ENCODE measurements at places on chromosomes 16 and 17.

GRCh38 chr17:27747462-27748359 lies 52.6 kb downstream of the NOS2 start:
- no peak for DNase-seq

GRCh38 chr16:80896776-80897175 lies 92.4 kb upstream of the CDYL2 start:
- DNase-seq: peak; percentile 24

DNA sequence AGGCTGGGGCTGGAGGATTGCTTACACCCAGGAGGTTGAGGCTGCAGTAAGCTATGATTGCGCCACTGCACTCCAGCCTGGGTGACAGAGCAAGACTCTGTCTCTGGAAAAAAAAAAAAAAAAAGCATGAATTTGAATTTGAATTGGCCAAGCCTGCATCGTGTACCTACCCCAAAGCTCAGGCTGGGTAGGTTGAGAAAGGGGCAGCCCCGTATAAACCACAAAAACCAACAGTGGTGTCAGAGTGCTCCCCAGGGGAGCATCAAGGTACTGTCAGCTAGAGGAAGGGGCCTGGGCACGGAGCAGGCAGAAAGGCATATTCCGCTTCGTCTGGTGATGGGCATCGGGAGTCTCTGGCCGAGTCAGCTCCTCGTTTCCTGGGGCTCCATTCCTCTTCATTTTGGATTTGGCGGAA lies 40.9 kb downstream of the RAP1GAP2 start:
- DNase-seq: no peak

DNA sequence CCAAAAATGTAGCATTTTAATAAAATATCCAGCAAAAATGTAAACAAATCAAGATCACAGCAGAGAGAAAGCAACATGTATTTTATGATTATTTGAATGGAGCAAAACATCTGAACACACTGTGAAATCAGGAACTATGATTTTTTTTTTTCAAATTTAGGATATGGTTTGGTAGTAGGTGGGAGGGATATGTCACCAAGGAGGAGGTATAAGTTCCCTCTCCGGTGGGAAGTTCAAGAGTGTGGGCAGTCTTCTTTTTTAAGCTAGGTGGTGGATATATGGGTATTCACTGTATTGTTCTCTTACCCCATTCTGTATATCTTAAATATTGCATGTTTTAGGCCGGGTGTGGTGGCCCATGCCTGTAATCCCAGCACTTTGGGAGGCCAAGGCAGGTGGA lies 10.2 kb downstream of the CDR2 start:
- no peak for DNase-seq

GRCh38 chr16:4938683-4939030 lies 1.7 kb upstream of the PPL start:
- DNase-seq: no peak

DNA sequence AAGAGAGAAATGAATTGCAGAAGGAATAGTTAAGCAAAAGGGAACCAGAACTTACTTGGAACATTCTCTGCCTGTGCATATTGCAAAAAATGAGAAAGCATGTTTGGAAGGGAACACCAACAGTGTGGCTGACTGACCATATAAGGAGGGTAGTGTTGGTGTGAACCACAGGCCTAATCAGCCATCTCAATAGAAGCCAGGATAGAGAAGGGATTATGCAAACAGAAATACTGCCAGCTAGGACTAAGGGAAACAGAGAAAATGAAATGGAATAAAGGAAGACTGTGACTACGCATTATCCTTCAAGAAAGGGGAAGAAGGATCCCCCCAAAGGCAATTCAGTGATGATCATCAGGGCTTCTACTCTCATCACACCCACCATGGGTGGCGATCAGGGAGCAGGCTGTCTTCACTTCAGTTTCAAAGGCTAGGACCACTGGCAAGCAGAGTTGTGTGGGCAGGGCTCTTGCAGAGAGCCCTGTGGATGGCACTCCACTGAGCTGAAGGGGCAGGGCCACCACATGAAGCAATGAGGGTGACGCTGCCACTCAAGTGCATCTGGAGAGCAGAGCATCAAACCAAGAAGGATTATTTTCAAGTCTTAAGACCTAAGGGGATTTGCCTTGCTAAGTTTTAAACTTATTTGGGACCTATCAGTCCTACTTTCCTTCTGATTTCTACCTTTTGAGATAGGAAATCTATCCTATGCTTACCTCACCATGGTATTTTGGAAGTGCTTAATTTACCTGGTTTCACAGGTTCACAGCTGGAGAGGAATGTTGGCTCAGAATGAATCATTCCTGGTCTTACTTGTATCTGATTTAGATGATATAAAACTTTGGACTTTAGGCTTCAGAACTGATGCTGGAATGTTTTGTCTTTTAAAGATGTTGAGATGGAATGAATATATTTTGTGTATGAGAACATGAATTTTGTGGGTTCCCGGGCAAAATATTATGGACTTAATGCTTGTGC lies 140.5 kb downstream of the SSH2 start:
- peak; percentile 26 for DNase-seq

DNA sequence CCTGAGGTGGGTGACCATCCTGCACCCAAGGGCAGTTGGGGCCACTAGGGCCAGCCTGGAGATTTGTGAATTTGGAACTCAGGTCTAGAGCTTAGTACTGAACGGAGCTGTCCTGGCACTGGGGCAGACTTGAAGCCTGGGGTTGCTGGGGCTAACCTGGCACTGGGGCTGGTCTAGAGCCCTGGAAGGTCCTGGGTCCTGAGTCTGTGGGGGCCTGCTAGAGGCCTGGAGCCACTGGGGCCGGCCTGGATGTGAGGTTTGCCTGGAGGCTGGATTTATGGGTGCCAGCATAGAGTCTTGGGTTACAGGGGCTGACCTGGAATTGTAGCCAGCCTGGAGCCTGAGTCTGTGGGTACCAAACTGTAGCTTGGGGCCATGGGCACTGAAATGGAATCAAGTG lies 1216.9 kb downstream of the CDH11 start:
- no peak for DNase-seq

GRCh38 chr17:46745376-46745775 lies 73.1 kb downstream of the WNT3 start:
- DNase-seq: no peak

- no peak for DNase-seq
These were observed 9.2 kb upstream of the NUDT16L1 start for GRCh38 chr16:4684058-4684715.

DNA sequence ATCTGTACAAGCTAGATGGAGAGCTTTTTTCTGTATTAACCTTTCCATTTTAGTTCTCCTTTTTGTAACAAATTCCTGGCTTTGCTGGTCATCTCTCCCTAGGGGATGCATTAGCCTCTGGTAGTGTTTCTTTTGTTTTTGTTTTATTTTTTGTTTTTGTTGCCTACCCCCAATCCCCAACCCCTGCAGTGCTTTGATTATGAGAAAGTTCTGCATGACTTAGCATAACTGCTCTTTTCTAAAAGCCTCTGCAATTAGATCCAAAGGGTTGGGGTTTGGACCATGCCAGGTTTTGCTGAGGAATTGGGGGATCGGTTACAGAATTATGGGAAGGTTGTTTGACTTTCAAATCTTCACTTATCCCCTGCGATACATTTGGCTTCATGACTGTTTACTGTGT lies 98.2 kb downstream of the ADAMTS18 start:
- no peak for DNase-seq

GRCh38 chr17:19646788-19647696 lies 1.5 kb upstream of the ALDH3A2 start:
- DNase-seq: no peak

GRCh38 chr17:42845918-42846593 lies 1.7 kb downstream of the AOC2 start:
- DNase-seq: peak; percentile 76

DNA sequence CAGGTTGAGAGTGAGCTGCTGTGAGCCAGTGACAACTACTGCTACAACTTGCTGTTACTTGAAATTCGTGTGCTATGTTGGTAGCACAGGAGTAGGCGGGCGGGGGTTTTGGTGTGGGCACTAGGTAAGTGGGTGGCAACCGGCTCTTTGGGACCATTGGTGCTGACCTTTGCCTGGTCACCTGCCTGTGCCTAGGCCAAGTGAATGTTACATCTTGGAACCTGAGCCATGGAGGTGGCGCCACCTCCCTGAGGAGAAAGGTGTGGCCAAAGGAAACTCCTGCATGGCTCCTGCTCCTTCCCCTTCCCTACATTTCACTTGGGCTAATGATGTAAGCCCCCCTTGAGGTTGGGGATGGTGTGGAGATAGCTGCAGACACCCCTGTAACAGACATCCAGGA lies 25.4 kb upstream of the ARHGAP23 start:
- DNase-seq: no peak

- no peak for DNase-seq
These were observed 11.4 kb downstream of the RAPGEFL1 start for GRCh38 chr17:40188694-40189093.

- no peak for DNase-seq
These were observed 152.1 kb downstream of the PHKB start for GRCh38 chr16:47613251-47613650.

GRCh38 chr17:968812-969730 lies 10.5 kb downstream of the NXN start:
- no peak for DNase-seq

- no peak for DNase-seq
These were observed 30.9 kb upstream of the DYNLRB2 start for GRCh38 chr16:80509872-80510271.

DNA sequence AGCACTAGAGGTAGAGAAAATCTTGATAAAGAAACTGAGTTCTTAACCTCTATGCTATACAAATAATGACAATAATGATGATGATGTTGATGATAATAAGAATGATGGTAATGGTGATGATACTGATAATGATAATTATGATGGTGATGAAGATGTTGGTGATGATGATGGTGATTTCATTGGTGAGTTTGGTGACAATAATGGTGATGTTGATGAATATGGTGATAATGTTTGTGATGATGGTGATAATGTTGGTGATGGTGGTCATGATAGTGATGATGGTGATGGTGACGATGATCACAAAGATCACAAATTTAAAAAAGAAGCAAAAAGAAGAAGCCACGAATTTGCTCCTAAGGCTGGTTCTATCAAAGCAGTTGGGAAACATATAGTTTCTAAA lies 519.0 kb upstream of the C16orf82 start:
- DNase-seq: no peak

GRCh38 chr17:67289181-67289876 lies 44.3 kb upstream of the HELZ start:
- DNase-seq: peak; percentile 86

GRCh38 chr16:7644811-7645210 lies 312.2 kb downstream of the RBFOX1 start:
- no peak for DNase-seq

GRCh38 chr17:45225964-45226530 lies 4.4 kb downstream of the FMNL1 start:
- DNase-seq: peak; percentile 95

DNA sequence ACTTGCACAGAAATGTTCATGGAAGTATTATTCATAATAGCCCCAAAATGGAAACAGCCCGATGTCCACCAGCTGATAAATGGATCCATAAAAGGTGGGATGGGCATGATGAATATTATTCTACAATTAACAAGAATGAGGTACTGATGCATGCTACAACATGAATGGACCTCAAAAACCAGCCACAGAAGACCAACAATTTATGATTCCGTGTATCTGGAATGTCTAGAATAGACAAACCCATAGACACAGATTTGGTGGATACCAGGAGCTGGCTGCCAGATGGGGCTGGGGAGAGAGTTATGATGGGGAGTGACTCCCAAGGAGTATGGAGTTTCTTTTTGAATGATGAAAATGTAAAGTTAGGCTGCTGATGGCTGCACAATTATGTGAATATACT lies 10.8 kb upstream of the NAGLU start:
- DNase-seq: no peak

- peak; percentile 91 for DNase-seq
These were observed 2.7 kb upstream of the CES1 start for GRCh38 chr16:55835581-55835980.

DNA sequence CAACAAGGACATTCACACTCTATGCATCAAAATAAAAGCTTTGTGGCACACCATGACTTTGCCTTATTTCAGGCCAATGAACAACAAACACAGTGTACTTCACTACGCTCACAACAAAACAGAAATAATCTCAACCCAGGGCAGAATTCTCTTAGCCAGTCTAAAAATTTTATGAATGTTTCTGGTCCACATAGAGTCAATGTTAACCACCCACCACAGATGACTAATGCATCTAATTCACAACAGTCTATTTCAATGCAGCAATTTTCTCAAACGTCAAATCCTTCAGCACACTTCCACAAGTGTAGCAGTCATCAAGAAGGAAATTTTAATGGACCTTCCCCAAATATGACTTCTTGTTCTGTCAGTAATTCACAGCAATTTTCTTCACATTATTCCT lies 101.7 kb downstream of the CHD9 start:
- no peak for DNase-seq

Data from lower leg skin (tissue), 4 donors.